ENCODE measurements at places on chromosomes 2 and 18.

DNA sequence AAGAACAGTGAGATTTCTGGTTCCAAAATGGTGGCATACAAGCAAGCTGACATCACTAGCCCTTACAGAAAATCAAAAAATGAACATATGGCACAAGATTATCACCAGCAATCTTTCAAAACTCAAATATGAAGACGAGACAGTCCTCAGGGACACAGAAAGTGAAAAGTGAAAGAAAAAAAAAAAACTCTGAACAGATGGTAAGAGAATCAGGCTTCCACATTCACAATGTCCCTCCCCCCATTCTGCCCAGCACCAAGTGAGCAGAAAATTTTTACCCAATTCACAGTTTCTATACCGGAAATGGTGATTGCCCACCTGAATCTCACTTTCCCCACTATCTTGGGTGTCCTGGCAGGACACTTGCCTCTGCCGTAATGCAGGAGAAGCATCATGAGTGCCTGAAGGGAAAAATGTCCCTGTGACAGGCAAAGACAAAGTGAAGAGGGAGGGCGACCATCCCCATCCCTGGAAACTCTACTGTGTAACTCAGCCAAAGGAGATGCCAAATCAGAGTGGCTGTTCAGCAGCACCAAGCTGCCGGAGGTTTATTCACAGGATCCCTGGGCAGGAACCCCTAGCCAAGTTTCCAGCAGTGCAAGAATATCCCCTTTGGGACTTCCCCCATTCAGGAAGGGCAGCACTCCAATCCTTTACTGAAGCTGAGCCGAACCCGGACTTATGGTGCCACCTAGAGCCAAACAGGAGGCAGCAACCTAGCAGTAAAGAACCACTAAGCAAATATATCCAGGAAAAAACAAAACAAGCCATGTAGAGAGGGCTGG, 312.2 kb downstream of the LRATD1 start:
- DNase-seq, result no peak

DNA sequence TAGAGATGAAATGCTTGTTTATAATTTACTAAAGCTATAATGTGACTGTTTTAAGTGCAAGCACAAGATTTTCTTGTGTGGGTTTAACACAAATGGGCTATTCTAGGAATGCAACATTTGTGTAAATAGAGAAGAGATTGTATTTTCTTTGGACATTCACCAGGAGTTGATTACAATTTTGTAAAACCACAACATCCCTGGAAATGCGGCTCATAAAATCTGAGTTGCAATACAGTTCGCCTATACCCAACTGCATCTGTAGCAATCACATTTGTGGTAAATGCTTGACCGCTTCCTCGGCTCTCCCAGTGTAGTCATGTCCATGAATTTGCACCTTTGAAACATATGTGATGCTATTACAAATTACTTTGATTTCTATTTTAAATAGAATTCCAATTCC, 348.7 kb upstream of the CDH20 start:
- DNase-seq, result no peak

GRCh38 chr2:124520953-124521352, 495.9 kb downstream of the CNTNAP5 start:
- DNase-seq, result no peak

DNA sequence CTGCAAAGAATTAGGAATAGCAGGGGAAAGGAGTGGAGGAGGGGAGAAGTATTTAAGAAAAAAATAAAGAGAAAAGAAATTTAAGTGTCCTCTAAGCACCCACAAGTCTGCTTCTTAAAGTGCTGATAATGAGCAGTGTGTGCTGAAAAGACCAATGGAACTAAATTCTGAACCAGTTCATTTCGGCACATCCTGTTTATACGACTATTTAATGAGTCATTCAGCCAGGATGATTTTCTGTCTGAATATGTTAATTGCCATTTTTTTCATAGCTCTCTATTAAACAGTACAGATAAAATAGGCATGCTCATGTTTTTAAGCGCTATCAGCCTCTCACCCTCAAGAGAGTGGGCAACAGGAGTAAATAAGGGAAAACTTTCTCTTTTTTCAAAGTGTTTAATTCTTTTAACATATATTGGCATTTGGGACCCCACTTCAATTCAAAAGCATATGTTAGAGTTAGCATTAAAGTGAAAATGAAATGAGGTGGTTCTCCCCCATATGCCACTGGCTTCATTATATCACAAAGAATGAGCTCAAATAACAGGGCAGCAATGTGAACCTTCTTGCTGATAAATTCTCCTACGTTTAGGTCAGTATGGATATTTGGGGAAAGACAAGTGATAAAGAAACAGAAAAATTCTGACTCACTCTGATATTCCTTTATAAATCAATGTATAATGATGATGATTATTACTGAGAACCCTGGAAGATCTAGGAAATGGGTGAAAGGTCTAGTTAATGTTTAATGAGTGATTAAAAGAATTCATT, 87.5 kb downstream of the TCF4 start:
- no peak for DNase-seq

DNA sequence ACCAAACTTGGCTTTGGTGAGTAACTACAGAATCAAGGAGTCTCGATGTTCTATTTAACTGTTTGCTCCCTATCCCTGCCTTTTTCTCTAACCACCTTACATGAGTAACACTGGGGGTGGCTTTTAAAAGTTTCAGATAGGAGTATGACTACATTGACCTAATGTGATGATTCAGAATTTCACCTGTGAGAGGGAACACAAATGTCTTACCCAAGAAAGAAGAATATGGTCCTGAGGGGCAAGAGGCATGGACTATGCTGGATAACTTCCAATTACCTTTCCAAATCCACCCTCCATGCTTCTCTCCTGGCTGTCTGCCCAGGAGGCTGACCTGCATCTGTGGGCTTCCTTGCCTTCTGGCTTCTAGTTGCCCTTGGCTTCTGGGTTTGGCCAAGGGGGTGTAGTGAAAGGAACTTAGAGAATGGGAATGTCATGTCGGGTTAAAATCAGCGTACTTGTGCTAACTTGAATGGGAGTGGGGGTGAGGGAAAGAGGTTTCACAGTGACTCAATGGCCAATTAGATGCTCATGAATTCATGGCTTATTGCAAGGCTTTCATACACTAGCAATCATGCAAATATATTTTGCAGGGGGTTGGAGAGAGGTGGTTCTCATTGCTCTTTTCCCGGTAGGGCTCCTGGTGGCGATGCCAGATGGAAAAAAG, 5.3 kb upstream of the IL36G start:
- no peak for DNase-seq

GRCh38 chr2:5777131-5777535, 84.9 kb downstream of the SOX11 start:
- no peak for DNase-seq

DNA sequence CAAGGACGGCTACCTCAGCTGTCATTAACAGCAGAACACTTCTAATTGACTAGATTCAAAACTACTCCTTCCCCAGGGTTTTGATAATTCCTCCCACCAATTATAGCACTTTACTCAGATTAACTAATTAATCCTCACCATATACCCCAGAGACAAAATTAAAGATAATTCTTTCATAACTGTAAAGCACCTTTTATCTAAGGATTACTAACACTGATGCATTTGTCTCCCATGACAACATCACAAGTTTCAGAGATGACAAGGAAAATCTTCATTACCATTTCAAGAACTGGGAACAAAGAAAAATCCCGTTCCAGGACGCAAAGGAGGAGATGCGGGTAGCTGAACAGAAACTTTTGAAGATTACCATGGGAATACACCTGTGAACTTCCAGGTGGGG, 129.4 kb upstream of the ITGA6 start:
- DNase-seq, result no peak

- no peak for DNase-seq
Observed at GRCh38 chr2:71811726-71812125, 335.9 kb downstream of the CYP26B1 start.

DNA sequence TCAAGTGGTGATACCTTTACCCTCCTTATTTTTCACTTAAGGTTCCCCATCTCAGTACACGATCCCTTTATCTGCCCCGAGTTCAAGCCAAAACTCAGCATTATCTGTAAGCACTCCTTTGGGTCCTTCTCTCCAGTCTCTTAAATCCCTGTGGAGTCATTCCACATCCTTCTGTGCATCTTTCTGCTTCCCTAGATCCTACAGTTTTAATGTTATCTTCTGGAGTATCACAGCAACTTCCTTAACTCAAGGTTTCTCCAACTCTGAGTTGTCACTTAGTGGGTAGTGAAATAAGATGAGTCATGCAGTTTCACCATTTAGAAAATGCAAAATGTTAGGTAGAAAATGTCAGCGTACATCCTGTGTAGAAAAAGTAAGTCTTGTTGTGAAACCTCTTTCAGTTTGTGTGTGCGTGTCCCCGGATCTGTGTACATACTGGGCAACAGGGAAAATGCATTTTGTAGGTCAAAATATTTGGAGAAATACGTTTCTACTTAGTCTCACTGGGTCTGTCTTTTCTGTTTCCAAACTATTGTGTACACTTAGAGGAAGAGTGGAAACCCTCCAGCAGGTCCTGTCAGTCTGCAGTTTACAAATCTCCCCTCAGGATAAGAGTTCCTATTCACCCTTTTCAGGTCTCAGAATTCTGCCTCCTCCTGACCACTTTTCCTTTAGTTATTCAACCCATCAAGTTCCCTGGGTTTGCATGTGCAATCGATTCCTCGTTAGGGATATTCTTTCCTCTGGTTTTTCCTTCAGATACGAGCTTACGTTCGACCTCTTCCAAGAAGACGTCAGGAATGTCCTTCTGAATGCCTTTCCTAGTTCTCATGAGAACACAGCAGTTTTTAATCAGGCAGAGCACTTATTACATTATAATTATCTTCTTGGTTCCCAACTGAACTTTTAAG, 154.8 kb downstream of the TGIF1 start:
- no peak for DNase-seq

- DNase-seq, result no peak
Observed at GRCh38 chr2:194735837-194736542, 921.0 kb upstream of the SLC39A10 start.

DNA sequence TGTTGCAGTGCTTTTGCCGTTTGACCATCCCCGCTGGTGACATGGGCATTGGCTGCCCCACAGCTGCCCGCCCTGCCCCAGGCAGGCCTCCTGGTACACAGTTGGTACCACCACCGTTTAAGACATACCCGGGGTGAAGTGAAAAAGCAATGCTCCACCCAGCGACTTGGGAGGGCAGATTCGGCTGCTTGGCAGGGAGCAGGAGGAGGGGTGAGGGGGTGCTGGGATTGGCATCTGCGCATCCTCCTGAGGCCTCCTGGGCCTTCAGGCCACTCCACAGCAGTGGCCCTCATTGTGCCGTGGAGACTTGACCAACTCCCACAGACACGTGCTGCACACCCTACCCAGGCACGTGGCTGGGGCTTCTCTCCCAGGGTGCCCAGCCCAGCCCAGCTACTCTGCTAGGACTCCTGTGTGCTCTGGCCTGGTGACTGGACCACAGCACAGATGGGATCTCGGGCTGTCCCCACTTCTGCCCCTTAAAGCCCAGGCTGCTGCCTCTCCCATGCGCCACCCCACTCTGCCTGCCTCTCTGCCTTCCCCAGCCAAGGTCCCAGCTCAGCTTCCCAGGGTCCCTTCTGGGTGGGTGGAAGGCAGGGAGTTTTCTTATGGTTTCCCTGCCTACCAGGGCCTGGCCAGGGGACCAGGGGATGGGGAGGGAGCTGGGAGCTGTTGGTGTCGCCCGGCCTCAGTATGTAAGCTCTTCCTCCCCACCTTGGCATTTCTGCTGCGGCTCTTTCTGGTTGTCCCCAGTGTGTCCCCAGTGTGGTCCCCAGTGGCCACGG, 157.0 kb upstream of the HS6ST1 start:
- no peak for DNase-seq

DNA sequence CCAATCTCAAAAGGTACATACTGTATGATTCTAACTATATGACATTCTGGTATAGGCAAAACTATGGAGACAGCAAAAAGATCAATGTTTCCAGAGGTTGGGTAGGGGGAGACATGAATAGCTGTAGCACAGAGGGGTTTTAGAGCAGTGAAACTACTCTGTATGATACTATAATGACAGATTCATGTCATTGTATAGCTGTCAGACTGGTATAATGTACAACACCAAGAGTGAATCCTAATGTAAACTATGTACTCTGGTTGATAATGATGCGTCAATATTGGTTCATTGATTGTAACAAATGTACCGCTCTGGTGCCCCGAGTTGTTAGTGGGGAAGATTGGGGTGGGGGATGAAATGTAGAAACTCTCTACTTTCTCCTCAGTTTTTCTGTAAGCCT, 172.4 kb upstream of the SPOPL start:
- DNase-seq, result no peak

DNA sequence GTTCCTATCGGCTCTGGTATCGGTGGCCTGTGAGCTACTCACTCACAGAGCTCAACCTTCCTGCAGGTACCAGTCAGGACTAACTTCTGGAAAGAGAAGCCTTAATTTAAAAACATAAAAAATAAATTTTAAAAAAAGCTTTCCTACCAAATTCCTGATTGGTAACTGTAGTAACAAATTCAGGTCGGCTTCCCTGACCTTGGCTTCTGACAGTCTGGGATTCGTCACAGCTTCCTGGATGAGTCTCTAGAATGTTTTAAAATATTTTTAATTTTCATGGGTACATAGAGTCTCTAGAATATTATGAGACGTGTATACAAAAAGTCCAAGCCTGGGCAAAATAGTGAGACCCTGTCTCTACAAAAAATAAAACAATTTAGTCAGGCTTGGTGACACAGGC, 45.0 kb upstream of the MTCL1 start:
- no peak for DNase-seq

DNA sequence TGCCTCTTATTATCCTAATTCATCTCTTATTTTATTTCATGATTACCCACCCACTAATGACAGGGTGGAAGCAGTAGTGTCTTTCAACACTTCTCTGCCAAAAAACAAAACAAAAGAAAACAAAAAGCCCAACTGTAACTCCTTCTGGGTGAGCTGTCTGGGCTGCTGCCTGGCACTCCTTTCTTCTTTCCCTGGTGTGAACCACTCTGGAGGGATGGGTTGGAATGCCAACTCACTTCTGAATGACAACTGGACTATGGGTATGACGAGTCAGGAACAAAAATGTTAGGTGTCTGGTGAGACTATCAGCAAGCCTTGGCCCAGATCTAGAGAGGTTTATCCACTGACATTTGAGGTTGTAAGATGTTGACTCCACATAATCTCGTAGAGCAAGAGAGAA, 88.3 kb upstream of the ITGB6 start:
- no peak for DNase-seq

DNA sequence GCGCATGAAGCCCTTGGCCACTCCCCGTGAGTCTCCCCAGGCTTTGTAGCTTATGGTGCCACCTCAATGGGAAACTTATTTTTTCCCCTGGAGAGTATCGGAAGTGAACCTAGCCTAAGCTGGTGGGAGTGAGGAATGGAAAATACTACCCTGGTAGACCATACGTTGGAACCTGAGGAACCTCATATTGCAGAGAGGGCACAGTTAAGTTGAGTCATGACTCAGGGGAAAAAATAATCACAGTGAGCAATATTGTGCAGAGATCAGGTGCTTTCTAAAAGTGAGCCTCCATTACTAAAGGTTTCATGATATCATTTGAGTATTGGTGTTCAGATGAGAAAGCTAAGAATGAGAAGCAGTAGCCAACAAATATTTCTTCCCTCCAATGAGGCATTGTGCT, 360.5 kb upstream of the NT5C1B start:
- DNase-seq, result no peak

All from stimulated activated CD4-positive, alpha-beta T cell treated with anti-CD3 and anti-CD28 coated beads, Interleukin-4, amount 100 ng/mL, for 48 hours (primary cell).